ENCODE measurements at places on chromosomes 11 and 22.

DNA sequence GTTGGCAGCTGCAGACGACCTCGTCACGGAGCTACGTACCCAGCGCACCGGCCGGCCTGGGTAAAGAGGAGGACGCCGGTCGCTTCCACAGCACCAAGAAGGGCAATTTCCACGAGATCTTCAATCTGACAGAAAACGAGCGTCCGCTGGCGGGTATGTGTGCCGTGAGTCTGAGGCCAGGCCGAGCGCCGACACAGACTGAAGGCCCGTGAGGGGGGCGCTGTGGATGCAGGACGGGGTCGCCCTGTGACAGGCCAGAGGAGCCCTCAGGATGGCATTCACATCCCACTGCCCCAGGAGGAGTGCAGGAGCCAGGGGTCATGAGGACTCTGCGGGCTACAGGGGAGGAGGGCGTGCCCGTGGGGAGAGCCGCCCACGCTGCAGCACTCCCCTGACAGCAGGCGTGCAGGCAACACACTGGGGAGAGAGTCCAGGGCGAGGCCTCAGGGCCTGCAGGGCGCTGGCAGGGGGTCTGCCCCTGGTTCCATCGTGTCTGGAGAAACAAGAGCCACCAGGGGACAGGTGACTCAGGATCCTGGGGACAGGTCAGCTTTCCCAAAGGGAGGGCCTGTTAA, 53.6 kb downstream of the GRAMD4 start:
- DNase-seq, result no peak

DNA sequence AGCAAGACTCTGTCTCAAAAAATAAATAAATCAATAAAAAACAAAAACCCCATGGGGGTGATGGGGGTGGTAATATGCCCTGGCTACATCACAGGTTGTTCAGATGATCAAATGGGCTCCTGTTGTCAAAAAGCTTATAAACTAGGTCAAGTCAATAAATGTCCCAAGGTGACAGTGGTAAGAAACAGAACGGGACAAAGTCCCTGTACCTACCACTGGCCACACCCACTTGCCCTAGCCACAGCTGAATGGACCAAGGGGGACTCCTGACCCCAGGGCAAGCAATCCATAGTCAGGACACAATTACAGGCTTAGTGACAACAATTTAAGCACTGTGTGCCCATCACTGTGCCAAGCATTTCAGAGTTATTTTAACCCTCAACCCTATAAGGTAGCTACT, 6.0 kb downstream of the NAGA start:
- no peak for DNase-seq

DNA sequence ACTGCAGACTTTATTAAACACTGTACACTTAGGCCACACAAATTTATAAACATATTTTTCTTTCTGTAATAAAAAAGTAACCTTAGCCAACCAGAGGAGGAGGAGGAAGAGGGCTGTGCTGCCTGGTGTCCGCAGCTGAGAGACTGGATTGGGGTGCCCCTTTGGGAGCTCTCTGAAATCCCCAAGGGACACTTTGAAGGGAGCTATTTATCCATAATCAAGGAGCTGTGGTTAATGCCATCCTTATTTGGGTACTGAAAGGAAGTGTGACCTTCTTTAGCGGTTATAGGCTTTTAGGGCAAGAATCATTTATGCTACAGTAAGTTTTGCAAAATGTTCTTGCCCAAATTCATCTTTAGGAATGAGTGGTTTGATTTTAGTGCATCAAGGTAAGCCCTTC, 125.8 kb downstream of the RASSF10 start:
- peak; percentile 36 for DNase-seq

DNA sequence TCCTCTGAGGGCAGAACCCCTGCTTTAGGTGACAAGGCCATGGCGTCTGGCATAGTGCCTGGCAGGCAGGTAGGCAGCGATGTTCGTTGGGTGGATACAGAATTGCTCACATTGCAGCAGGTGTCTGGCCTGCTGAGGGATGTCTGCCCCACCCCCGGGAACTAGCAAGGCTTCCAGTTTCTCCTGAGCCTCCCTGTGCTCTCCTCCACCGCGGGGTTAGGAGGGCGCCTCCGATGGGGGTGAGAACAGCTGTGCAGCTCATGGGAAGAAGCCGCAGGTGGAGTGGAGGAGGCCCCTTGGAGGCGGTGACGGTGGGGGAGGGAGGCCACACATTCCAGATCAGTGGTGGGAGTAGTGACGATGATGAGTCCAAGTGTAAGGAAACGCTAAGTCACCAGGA, 48.3 kb upstream of the JAM3 start:
- no peak for DNase-seq

- no peak for DNase-seq
Measured at GRCh38 chr11:110782616-110783015, 70.4 kb upstream of the ARHGAP20 start.

GRCh38 chr22:49884503-49885260, 31.0 kb downstream of the ZBED4 start:
- no peak for DNase-seq

- DNase-seq, result no peak
Measured at GRCh38 chr11:133414506-133414905, 117.8 kb downstream of the OPCML start.

DNA sequence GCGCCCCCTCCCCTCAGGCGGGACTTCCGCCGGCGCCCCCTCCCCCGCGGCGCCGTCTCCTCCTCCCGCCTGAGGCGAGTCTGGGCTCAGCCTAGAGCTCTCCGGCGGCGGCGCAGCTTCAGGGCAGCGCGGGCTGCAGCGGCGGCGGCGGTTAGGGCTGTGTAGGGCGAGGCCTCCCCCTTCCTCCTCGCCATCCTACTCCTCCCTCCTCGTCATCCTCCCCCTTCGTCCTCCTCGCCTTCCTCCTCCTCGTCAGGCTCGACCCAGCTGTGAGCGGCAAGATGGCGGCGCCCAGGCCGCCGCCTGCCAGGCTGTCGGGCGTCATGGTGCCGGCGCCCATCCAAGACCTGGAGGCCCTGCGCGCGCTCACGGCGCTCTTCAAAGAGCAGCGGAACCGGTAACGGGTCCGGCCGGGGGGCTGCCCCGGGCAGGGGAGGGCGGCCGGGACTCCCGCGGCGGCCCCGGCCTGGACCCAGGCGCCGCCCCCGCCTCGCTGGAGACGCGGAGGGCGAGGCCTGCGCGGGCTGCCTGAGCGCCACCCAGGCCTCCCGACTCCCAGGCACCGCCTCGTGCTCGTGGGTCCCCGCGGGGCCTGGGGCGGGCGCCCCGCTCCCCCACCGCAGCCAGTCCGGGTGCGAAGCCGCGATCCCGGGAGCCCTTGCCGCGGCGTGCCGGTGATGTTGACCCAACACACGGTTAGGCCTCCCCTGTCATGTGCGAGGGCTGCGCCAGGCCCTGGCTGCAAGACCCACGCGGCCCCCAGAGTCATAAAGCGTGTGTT, at the start of gene ATXN10:
Gene ATXN10, plus strand, starts transcription at position 52 of the 781 bp plus-strand sequence. Its CDS starts 230 bp downstream, at position 282.
- no peak for DNase-seq

- no peak for DNase-seq
Measured at GRCh38 chr11:19472679-19473078, 231.9 kb upstream of the E2F8 start.

GRCh38 chr11:120994091-120994859, 29.6 kb upstream of the TBCEL start:
- DNase-seq, result no peak

DNA sequence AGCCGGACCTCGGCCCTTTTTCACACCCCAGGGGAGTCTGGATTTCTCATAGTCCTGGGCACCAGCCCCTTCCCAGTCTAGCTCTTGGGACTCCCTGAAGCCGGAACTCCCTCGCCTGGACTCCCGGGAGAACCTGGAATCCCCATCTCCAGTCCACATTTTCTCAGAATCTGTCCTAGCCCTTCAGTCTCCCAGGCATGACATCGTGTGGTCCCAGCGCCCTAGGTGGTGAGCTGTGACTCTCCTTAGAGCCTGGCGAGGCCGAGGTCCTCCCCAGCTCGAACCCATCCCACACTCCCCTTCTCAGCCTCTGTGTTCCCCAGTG, 673 bp upstream of the DUSP18 start:
- DNase-seq, result no peak

- DNase-seq, result no peak
Measured at GRCh38 chr11:68905421-68906360, 2.0 kb downstream of the IGHMBP2 start.

GRCh38 chr11:35419184-35419829, at the start of gene SLC1A2:
Gene SLC1A2, minus strand, starts transcription at chr11:35419558. Its CDS starts 592 bp downstream, at chr11:35418966.
- peak; percentile 31 for DNase-seq

- DNase-seq, result no peak
Measured at GRCh38 chr22:26041931-26042330, 127.3 kb upstream of the SEZ6L start.

GRCh38 chr11:2799881-2800654, 85.5 kb downstream of the CDKN1C start:
- no peak for DNase-seq

DNA sequence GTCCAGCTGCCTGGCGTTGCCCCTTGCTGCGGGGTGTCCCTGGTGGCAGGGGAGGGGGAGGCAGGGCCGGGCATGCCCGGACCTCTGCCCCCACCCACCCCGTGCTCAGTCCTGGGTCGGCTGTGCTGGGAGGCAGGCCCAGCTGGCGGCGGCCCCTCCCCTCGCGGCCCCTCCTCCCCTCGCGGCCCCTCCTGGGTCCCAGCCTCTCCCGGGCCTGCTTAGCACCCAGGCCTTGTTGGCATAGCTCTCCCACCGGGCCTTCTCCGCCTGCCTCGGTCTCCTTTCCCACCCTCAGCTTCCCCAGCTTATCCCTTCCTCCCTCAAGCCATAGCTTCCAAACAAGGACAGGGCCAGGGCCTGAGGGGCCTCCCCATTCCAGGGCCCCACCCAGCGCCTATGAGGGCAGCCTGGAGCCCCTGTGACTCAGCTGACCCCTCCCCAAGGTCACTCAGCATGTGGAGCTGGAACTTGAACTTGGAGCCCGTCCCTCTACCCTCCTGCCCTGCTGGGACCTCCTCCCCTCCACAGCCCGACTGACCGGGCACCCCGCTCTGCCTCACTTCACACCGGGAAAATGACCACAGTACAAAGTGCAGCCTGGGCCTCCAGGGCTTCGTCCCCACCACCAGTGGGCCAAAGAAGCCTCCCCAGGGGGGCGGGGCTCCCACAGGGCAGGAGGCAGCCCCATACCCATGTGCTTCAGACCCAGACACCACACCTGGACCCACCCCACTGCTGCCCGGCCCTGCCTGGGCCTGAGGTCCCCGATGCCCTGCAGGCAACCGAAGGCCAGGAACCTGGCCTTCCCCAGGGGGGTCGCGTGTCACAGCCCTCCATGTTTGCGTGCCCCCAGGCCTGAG, 1.2 kb downstream of the EPS8L2 start:
- DNase-seq, result no peak

- DNase-seq, result no peak
Measured at GRCh38 chr11:128409476-128409875, 177.9 kb downstream of the ETS1 start.

DNA sequence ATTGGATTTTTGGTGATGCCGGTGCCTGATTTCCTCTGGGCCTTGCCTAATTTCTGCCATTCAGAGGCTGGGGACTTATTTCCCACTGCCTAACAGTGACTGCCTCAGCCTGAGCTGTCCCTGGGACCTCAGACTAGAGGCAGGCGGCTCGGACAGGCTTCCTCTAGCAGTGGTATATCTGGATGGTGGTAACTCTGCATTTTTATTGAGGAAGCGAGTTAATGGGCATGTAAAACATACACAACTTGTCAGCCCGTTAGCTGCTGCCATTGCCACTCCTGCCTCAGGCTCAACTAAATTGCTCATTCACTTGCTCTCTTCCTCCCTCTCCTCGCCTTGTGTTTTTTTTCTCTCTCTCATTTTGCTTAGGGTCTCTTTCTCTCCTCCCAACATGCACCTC, 561.6 kb downstream of the BUD13 start:
- DNase-seq, result no peak

GRCh38 chr11:28966951-28967350, 858.8 kb downstream of the METTL15 start:
- DNase-seq, result no peak

DNA sequence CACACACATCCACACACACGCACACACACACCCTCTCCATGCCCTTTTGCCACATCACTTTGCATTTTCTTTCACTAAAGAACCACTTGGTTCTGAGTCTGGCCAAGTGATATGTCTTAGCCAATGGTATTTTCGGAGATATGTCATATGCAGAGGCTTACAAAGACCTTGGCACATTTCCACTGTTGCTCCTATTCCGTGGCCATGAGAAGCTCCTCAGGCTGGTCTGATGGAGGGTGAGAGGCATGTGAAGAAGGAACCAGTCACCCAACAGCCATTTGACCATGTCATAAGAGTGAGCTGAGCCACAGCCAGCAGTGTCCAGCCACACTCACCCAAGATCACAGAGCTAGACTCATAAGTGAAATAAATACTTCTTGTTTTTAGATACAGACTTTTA, 212.6 kb upstream of the NAV2 start:
- DNase-seq, result no peak

DNA sequence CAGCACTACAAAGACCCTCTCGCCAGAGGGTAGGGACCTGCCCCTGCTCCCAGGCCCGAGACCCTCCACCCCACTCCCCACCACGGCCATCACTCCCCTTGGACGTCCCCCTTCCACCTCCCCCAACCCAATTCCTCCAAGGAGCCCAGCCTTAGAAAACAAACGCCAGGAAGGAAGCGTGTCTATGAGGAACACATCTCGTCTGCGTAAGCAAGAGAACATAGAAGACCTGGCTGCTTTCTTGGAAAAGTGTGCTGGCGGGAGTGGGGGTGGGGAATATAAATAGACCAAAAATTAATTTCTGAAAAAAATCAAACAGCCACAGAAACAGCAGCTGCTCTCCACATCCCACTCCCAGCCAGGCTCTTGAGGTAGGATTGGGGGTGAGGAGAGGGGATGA, 23.9 kb upstream of the IGSF9B start:
- no peak for DNase-seq

DNA sequence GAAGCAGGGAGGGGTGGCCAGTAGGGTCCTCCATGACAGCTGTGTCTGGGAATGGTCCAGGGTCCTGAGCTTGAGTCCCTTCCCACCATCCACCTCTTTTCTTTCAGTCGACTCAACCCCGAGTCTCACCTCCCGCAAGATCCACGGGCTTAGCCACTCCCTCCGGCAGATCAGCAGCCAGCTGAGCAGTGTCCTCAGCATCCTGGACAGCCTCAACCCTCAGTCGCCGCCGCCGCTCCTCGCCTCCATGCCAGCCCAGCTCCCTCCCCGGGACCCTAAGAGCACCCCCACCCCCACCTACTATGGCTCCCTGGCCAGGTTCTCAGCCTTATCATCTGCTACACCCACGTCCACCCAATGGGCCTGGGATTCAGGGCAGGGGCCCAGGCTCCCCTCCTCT, 81.9 kb downstream of the CEP164 start:
- DNase-seq, result no peak

DNA sequence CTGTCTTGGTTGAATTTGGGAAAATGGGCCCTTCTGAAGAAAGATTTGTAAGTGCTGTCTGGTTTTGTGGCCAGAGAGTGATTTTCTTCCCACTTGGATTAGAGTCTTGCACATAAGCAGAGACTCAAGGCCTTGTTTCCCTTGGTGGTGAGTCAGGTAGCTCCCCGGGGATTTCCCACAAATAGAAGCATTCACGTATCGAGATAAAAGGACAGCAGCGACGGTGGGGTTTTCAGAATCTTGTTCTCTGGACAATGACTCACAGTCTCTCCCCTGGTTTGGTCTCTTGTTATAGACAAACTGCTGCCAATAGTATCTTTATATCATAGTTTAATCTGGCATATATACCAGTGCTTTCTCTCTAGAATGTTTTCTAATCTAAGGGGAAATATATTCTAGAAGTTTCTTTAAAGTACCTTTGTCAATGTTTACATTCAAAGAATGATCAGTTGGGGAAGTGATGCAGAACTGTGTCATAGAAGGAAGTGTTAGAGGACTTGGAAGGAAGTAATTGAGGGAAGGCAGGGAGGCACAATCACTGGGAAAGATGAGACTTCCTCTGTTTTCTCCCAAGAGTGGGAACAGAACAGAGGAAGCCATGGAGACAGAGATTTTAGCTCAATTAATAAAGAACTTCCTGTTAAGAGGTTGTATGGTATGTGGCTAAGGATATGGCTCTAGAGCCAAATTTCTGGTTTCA, 18.1 kb downstream of the POLA2 start:
- DNase-seq, result no peak
